NCI-H2107 (cell line): ENCODE measurements at places on chromosomes 7 and 10.

- DNase-seq = no peak
Measured at GRCh38 chr10:129323879-129324278, 143.2 kb upstream of the MGMT start.

DNA sequence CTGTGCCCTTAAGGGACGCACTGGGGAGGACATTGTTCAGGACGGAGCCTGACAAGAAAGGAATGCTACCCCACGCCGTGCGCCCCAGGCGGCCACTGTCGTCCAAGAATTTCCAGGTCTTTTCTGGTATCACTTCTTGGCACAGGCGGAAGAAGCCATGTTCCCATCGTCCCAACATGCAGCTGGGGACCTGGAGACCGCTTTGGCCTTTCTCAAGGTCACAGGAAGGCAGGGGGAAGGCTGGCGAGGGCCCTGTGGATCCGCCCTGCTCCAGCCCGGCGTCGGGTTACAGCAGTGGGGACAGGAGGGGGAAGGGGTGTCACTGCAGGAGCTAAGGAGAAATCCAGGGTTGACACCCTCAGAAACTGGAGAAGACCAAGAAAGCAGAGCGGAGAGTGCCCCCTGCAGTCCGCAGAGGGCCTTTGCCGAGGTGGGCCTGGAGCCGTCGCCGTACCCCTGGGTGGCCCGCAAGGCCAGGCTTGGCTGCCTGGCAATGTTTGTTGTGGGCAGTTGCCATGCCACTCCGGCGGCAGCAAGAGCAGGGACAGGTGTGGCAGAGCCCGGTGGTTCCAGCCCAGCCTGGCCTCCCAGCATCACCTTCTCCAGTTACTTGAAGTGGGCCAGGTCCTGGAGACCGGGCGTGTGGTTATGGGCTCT, 104.1 kb downstream of the LHPP start:
- DNase-seq = peak; percentile 57

- no peak for DNase-seq
Measured at GRCh38 chr7:99372275-99373090, 2.0 kb upstream of the ARPC1B start.

- no peak for DNase-seq
Measured at GRCh38 chr10:81280497-81281479, 594.2 kb upstream of the NRG3 start.

- no peak for DNase-seq
Measured at GRCh38 chr7:81064426-81064825, 145.6 kb upstream of the SEMA3C start.

DNA sequence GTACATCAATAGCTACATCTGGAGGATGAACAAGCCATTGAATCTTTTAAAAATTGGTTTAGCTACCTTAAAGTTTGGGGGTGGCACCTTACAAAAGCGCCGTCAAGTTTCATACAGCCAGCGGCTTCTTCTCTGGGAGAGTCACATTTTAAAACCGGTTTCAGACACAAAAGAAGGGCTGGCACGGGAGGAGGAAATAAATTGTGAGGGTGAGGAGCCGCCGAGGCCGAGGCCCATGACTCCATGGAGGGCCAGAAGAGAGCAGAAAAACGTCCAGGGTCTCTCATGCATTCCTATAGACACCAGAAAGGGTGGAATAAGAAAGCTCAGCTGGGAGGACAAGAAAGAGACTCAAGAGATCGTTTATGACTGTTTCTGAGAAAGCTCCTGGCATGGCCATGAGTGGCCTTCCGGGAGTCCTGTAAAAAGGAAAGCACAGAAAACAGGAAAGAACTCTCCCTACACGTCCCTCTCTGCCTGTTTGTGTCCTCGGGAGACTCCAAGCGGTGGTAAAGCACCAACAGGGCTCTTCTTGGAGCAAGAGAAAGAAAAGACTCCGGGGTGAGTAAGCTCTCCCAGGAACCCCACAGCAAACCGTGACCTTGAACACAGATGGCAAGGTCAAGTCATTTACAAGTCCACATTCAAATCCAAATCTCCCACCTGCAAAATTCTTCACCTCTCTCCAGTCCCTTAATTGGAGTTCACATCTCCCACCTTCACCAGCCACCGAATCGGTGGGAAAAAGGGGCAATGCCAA, 1.8 kb downstream of the FRAT2 start:
- DNase-seq = peak; percentile 1

DNA sequence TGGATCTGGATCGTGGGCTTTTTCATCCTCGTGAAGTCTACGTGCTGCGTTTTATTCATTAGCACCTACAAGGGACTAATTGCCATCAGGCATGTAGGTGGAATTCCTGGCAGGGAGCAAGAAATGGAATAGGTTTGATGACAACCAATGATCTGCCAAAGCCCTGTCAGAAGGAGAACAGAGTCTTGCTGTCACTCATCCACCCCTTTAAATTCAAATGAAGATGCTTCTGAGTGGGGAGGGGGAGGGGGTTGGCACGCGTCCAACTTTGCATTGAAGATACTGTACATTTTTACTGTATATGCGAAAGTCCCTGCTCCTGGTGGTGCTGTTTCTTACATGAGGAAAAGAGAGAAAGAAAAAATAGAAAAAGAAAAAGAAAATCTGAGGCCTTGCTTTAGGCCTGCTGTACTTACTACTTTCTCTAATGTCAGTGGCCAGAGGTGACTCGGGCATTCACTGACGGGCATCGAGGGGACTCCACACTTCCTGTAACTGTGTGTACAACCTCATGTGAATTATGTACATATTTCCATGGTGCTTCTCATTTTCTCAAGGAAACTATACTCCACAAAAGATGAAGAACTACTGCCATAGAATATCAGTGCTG, 569.1 kb downstream of the INHBA start:
- DNase-seq = no peak

GRCh38 chr7:150003304-150003810, 129.6 kb downstream of the ATP6V0E2 start:
- DNase-seq = no peak

- no peak for DNase-seq
Measured at GRCh38 chr10:71623098-71623985, 96.2 kb downstream of the C10orf105 start.

DNA sequence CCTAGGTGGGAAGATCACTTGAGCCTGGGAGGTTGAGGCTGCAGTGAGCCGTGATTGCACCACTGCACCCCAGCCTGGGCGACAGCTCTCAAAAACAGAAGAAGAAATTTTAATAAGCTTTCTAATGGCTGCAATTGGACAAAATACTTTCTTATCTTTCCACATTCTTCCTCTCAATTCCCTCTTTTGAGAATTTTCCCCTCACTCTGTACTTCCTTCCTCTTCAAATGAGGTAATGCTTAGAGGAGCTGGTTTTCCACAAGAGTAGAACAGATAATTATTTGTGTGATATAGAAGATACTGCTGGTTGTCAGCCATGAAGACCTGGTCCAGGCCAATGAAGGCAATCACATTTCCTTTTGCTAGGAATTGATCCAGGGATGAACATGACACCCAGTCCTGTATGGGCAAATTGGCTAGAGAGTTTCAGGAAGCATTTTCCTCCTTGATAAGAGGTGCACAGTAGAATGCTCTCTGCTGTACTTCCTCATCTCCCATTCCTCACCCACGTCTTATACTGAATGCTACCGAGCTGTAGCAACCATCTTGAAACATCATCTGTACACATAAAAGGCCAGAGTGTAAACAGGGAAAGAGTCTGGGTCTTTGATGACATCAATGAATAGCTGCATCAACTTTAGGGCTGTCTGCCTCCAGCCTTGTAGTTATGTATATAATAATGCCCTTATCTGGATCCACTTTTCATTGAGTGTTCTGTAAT, 103.9 kb downstream of the CDK6 start:
- DNase-seq = no peak

GRCh38 chr10:59655309-59655708, 54.3 kb downstream of the SLC16A9 start:
- DNase-seq = no peak

DNA sequence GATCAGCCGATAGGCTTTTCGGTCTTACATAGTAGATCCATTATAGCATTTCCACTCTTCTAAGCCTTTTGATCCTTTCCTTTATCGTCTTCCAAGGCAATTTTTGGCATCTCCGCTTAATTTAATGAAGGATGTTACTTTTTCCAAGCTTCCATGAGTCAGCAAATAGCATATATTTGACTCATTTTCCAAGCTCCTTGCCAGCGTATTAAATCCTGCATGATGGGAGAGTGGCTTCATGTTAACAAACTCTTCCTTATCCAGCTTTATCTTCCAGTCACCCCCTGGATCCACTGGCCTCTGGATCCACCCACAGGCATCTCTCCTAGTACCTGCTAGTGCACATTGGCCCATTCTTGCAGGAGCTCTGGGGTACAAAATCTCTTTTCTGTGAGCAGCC, 13.0 kb downstream of the OR9A2 start:
- no peak for DNase-seq

DNA sequence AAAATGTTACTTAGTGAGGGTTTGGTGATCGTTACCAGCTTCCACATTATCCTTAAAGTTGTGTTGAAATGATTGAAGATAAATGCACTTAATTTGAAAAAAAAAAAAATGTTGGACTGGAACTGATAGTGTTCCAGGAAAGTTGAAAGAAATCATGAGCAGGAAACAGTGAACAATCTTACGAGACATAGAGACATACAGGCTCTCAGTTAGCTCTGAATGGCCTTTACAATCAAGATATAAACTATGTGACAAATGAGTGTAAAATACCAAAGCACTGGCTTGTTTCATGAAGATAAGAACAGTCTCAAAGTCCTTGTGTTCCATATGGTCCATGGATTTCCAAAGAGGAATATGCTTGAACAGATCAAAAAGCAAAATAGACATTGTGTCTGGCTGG, 430.1 kb upstream of the ETV1 start:
- no peak for DNase-seq

DNA sequence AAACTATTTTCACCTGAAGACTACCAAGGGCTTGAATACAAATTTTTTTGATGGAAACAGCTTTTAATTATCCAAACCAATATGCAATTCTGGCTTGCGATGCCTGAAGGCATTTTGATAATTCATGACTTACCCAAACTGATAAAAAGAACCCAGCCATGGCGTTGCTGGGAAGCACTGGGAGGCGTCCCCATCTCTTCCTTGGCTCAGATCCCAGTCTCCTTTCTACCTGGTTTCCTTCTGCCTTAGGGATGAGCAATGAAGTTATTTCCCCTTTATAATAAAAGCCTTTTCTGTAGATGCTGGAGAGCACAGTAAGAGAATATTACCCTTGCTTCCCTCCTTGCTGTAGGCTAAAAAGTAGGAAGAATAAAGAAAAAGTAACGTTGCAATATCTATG, 129.1 kb upstream of the ANK3 start:
- no peak for DNase-seq

- no peak for DNase-seq
Measured at GRCh38 chr7:137717045-137717444, 129.7 kb downstream of the DGKI start.

- DNase-seq = no peak
Measured at GRCh38 chr7:148750442-148751355, 52.0 kb downstream of the CUL1 start.

GRCh38 chr10:34889004-34889869, 74.1 kb upstream of the PARD3 start:
- DNase-seq = no peak

DNA sequence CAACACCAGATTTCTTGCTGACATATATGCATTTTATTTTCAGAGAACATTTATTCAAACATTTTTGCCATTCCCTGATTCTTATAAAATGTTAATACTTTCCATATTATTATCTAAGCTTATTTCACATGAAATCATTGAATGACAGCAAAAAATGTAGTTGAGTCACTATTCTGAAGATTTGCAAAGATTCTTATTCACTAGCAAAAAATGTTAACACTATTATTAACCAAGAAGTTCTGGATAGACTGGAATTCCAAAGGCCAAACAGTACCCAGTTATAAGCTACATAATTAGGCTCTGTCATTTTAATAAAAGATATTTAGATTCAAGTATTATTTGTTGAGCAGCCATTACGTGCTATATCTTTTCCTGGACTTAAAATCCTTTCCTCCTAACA, 4.3 kb downstream of the GSTO2 start:
- no peak for DNase-seq

DNA sequence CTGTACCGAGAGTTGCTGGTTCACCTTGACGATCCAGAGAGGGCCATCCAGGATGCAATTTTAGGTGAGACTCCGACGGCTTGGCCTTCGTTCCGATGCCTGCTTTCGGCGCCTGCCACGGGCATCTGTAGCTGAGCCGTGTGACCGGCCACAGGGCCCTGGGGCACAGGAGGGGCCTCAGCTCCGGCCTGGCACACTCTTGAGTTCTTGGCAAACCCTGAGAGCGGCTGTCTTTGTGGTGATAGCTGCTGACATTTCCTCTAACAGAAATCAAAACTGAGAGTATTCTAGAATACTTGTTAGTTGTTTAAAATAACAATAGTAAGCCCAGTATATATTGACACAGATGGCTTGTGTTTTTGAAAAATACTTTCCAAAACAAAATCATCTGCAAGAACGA, 52.2 kb upstream of the SUN1 start:
- no peak for DNase-seq
